ENCODE measurements at places on chromosomes 3 and 15.
A peak's percentile ranks its signal among the peaks of the same experiment; 100 is the strongest.

DNA sequence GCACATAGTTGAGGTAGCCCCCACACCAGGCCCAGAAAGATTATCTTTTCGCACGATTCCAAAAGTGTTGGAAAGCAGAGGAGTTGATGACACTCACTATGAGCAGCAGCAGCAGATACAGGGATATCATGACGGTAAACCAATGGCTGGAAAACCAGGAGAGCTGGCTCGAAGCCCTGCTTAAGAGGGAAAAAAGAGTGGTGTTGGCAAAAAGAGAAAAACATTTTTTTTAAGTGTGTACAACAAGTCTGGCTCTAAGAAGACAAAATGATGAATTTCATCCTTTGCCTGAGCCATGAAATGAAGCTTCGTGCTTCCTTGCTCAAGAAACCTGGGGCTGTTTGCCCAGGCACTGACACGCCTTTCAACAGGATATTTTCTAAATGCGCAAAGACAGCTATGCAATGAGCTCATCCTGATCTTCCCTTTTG is 27.3 kb downstream of the PARP16 start:
- peak; percentile 66 for DNase-seq

- DNase-seq: no peak
These were observed 99.7 kb upstream of the DAZL start for GRCh38 chr3:16704941-16705340.

DNA sequence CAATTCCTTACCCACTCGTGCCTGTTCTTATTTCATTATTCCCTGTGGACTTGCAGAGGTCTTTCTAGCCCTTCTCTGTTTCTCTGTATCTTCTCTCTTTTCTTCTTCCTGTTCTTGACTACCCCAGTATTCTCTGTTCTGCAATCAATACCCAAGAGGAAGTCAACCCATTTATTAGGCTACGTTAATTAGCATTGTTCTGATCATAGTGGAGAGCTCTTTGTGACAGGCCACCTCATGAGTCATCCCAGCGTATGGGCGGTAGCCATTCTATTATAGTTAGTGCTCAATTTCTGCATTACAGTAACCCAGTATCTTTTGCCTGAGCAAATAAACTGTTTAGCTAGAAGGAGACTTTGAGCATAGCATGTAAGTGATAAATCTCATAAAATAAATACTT is 259.5 kb upstream of the GRM7 start:
- no peak for DNase-seq

- peak; percentile 15 for DNase-seq
These were observed 10.6 kb downstream of the POC1A start for GRCh38 chr3:52143616-52144015.

DNA sequence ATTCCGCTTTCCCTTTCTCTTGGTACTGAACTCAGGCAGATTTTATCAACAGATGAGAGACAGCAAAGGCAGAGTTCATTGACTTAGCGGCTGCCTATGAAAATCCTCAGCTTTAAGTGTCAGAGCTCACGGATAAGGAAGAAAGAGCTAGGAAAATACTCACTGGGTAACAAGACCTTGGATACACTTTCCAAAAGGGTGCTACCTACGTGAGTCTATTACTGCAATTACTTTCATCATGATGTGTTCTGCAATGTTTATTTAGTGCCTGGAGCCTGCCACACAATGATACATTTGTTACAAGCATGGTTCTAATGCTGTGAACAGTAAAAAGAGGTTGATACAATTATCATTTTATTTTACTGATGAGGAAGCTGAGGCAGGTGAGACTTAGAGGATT is 177.5 kb downstream of the GRM7 start:
- no peak for DNase-seq

DNA sequence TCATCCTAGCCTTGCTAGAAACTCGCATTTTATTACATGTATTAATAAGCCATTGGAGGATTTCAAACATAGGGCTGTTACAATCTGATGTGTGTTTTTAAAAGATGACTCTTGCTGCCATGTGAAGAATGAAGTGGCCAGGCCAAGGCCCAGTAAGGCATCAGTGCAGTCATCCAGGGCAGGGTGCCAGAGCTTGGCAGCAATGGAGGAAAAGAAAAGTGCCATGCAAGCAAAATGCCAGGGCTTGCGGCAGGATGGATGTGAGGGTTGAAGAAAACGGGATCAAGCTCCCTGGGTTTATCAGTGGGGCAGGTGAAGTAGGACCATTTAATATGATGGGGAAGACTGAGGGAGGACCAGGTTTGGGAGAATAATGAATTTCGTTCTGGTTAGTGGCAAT is 183.6 kb downstream of the MINAR1 start:
- DNase-seq: no peak

GRCh38 chr3:15681668-15682067 is 80.1 kb downstream of the BTD start:
- DNase-seq: no peak

- DNase-seq: no peak
These were observed 377.8 kb upstream of the PROK2 start for GRCh38 chr3:72162649-72163184.

DNA sequence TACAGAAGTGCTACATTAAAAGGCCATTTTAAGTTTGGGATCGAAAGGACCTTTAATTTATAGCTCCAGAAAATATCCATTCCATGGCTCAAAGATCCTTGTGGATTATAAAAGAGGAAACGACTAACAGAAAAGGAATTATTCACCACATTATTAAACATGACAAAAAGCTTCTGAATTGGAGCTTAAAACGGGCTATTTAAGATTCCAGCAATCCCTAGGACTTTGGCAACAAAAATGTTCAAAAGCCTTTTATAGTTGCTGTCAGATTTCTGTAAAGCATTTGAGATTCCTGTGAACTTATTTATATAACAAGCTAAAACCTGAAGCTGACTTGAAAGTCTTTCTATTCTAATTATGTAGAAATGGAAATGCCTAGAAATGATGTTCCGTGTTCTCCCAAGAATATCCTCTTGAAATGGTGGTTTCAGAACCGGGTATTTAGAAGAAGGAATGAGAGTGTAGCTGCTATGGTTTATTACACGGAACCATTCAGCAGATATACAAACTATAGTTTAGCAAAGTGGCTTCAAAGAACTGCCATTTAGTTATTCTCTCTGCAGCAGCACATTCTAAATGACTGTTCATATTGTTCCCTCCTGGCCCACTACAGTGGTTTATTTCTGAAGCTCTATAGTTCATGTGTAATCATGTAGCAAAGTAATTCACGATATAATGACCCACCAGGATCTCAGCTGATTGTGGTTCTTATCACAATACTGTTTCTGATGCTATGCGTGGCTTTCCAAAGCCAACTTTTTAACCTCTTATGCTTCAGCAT is 961.7 kb downstream of the FHIT start:
- no peak for DNase-seq

- DNase-seq: no peak
These were observed 43.0 kb downstream of the NEK10 start for GRCh38 chr3:27326202-27326601.

DNA sequence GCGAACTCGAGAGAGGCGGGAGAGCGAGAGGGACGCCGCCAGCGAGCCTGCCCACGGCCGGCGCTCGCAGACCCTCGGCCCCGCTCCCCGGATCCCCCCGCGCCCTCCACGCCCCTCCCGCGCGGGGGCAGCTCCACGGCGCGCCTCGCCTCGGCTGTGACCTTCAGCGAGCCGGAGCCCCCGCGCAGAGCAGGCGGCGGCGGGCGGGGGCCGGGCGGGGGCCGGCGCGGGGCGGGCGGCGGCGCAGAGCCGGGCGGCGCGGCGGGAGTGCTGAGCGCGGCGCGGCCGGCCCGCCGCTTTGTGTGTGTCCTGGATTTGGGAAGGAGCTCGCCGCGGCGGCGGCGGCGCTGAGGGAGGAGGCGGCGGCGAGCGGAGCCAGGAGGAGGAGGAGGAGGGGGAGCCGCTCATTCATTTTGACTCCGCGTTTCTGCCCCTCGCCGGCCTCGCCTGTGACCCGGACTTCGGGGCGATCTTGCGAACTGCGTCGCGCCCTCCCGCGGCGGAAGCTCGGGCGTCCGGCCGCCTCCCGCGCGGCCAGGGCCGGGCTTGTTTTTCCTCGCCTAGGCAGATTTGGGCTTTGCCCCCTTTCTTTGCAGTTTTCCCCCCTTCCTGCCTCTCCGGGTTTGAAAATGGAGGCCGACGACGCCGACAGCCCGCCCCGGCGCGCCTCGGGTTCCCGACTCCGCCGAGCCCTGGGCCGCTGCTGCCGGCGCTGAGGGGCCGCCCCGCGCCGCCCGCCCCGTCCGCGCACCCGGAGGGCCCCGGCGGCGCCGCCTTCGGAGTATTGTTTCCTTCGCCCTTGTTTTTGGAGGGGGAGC is 524 bp downstream of the IGF1R start:
- peak; percentile 74 for DNase-seq

DNA sequence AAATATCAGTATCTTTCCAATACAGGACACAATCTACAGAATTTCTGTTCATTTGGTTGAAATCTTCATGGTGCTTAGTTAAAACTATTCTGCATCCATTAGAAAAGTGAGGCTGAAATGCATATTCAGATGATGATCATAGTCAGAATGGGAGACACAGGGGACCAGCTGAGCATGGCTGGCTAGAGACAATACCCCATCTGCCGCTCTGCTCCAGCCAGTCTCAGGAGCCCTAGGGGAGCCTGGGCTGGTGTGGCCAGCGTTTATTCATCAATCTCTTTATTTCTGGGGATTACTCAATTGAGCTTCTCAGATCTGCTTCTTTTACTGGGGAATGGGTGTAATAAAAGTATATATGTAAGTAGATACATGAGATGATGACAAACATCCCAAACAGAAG is 470.9 kb upstream of the CDIN1 start:
- no peak for DNase-seq

DNA sequence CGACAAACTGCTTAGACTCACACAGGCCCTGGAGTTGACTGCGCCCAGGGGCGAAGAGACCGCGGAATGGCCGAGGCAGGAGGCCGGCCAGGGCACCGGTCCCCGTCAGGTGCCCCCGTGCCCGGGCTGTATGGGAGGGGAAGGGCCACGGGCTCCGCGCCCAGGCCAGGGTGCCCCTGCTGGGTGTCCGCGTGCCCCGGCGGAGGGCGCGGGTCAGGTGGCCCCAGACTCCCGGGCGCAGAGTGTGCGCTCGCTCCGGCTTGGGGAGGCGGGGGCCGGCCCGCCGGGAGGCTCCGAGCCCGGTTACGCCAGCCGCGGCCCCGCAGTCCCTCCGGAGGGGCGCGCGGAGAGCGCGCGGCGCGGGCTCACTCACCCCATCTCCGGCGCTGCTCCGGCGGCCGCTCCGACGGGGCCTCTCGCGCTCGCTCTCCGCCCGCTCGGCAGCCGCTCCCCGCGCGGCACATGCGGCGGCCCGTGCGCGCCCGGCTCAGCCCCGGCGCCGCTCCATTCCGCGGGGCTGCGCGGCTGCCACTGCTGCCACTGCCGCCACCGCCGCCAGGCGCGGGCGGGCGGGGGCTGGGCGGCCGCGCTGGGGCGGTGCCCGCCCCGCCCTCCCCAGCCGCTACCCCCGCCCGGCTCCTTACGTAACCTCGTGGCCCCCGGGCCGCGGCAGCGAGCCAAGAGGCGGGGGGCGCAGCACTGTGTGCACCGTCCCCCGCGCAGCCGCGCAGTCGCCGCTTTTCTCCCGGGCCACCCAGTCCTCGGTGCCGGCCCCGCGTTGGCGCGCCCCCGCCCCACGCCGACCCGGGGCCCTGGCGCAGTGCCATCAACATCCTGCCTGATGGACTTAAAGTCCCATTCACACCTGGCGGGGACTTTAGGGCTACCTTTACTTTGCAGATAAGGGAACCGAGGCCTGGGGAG is at the start of gene HOMER2:
TSS of gene HOMER2 (minus strand) at position 563 of the 924 bp plus-strand sequence. CDS start at position 378, 185 bp downstream.
- DNase-seq: peak; percentile 36

GRCh38 chr3:183981990-183982644 is 35.6 kb downstream of the ABCC5 start:
- DNase-seq: no peak

DNA sequence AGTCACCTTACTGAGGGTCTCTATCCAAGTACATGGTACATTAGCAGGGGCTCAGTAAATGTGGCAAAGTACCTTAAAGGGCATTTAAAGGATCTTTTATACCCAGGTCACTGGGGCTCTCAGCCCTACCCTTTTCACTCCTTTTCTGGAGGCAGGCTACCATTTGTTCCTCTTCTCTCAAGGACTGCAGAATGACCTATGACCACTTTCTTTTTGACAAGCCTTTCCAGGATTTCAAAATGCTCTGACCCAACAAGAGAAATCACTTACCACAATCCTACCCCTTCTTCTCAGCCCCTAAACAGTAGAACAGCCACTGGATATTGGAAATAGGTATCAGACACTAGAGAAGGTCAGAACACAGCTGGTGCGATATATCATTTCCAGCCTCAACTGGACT is 221.8 kb upstream of the TPRG1 start:
- DNase-seq: no peak

DNA sequence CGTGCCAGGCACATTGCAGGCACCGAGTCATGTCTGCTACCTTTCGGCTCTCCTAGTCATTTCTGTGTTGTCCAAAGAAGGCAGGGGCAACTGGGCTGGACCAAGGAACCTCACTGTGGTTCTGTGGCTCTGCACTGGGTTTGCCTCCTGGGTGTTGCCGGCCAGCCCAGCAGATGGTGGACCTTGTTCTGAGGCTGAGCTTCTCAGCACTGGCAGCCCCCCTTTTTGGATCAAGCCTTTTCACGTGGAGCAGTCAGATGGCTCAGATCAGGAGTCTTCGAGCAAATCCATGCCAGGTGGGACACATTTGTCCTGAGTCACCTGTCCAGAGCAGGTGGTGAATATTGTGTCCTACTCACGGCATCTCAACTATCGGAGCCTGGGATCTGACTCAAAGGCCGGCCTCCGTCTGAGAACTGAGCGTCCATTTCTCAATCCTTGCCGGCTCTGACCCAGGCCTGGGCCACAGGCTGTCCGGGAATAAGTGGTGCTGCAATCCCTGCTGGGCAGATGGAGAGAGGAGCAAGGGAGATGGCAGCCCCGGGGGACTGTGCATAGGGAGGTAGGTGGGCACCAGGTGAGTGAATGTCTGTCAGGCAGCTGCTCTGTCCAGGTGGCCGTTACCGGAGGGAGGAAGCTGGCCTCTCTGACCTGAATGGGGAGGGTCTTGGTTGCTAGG is at the start of gene IL16:
TSS of gene IL16 (plus strand) at position 304 of the 679 bp plus-strand sequence. CDS start 28,521 bp downstream, outside the sequence.
- DNase-seq: no peak

- no peak for DNase-seq
These were observed 137.3 kb upstream of the CNTN3 start for GRCh38 chr3:74751775-74752174.

DNA sequence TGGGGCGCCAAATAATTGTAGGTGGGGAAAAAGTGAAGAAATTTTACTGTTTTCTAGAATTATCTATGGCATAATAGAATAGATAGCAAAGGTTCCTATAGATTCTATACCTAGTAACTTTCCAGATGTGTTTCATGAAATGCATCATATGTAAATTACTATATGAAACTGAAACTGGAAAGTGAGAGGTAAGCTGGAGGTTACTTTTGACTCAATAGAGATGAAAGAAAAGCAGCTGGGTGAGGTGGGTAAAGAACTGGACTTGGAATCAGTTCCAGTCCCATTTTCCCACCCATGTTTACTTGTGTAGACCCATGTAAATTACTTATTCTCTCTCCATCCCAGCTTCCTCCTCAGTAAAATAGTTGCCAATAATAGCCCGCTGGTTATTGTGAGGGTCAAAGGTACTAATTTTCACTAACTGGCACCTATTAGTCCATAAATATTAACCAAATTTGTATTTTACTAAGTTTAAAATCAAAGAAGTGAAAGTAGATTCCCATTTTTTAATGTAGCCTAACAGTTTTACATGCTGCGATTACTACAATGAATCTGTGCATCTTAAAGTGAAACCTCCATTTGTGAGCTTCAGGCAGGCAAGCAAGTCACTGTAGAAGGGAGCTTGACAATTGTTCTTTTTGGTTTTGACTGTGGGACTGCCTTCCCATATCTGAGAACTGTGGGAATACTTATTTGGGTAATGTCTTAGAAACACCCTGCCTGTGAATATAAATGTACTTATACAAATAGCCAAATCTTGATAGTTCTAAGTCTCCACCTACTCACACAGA is 312.1 kb downstream of the SLC9A9 start:
- no peak for DNase-seq
